ENCODE measurements at places on chromosomes 16 and 17. TPM values are rescaled to one million over a fixed set of nuclear protein-coding genes. Genes with fewer than 3 reads are reported as not detected.

The TBC1D3 gene
- not detected for total RNA-seq

The MYLK3 gene
- 0.97 TPM for total RNA-seq

The PLEKHH3 gene
- total RNA-seq: 47.5 TPM

The METTL23 gene
- total RNA-seq: 102 TPM

The CASKIN1 gene
- 0.06 TPM for total RNA-seq

The CTF1 gene
- total RNA-seq: 0.68 TPM

The CACNG5 gene
- not detected for total RNA-seq

DNA sequence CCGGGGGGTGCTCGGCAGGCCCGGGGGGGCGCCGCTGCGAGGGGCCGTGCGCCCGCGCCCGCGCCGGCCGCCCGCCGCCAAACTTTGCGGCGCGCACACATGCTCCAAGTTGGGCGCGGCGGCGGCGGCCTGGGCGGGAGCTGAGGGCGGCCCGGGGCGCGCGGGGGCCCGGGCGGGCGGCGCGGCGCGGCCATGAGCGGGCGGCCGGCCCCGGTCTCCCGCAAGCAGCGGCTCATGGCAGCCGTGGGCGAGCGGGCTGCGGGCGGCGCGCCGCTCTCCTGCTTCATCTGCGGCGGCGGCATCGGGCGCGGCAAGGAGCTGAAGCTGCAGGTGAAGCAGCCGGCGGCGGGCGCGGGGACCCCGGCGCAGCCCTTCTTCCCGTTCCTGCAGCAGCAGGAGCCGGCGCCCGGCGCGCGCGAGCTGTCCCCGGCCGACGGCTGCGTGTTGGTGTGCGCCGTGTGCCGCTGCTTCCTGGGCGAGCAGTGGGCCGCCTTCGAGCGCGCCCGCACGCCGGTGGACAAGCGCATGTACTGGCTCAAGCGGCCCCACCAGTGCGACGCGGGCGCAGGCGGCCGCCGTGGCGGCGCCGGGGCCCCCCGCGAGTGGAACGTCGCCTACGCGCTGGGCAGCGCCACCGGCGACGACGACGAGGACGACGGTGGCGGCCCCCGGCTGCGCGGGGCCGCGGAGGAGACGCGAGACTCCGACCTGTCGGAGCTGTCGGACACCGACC is 57.2 kb upstream of the CIBAR2 start:
- no peak for DNase-seq

DNA sequence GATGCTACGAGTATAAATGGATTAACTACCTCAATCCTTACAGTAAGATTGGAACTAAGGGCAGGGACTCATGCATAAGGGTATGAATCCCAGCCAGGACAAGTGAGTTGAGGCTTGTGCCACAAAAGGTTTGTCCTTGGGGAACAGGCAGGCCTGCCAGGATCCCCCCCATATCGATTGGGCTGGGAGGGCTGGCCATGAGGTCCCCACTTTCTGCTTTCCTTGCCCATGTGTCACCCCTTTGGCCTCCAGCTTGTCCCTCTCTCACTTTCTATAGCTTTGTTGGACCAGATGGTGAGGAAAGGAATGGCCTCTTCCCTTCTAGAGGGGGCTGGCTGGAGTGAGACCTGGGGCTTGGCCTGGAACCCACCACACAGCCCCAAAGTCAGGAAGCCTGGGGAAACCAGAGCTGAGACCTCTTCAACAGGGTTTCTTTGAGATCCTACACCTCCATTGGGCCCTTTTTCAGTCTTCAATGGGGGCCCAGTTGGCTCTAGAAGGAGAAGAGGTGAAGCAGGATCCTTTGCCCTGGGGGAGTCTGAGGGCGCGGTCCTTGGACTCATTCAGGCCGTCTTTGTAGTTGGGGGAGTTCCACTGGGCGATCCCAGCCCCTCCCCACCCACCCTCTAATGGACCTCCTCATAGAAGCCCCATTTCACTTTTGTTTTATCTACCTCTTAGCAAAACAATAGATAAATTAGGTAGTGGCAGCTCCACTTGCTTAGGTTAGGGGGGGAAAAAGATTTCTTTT is 57.3 kb downstream of the IGF2BP1 start:
- DNase-seq: no peak

GRCh38 chr17:43840814-43841213 is 6.2 kb upstream of the CD300LG start:
- no peak for DNase-seq

DNA sequence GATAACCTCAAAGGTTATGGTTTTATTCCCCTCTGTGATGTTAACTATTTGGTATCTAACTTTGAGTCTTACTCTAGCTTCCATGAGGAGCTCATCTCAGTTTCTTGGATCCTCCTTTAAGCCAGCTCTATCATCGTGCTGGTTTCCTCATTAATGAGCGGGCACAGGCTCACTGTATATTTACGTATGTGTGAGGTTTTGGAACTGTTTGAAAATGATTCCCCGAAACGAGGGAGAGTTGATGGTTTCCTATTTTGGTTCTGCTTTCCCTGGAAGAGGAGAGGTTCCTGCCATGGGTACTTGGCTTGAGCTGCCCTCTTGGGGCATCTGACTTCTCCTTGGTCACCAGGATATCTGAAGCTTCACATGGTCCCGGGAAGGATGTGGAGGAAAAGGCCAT is 32.7 kb upstream of the PIK3R6 start:
- DNase-seq: no peak

- no peak for DNase-seq
Measured at GRCh38 chr16:80208015-80208414, 332.8 kb upstream of the DYNLRB2 start.

DNA sequence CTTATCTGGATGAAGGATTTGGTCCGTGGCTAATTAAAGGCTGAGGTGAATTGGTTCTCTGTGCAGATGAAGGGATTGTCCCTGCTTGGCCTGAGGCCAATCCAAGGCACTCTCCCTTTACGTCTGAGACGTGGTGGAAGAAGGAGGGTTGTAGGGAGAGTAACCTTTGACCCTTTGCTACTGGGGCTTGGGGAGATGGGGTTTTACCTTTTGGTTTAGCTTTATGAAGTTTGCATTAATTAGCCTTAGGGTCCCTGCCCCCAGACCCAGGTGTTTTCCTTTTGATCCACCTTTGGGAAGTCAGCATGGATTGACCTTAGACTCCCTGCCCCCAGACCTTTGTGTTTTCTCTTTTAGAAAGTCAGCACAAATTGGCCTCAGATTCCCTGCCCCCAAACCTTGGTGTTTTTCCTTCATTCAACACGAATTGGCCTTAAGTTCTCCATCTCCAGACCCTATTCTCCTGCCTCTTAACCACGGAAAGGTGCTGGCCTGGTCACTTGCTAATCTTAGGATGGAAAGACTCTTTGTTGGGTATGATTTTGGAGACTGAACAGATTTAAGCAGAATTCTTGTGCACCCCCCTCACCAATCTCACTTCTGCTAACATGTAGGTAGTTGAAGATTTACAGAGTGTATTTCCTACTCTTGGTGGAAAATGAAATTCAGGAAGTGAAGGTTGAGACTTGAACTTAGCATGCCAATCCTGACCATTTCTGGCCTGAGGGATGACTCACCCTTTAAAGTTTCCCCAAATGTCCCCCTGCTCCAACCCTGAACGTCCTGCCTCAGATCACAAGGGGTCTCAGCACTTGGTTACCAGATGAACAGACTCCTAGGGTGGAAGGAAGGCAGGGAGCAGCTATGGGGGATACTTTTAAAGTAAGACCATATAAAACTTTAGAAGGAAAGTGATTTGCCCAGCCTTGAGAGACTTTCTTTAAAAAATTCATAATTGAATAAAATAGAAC is 23.1 kb upstream of the MMD start:
- no peak for DNase-seq
